Iris pigment epithelial cell (primary cell): ENCODE measurements at places on chromosomes 2 and 18.

DNA sequence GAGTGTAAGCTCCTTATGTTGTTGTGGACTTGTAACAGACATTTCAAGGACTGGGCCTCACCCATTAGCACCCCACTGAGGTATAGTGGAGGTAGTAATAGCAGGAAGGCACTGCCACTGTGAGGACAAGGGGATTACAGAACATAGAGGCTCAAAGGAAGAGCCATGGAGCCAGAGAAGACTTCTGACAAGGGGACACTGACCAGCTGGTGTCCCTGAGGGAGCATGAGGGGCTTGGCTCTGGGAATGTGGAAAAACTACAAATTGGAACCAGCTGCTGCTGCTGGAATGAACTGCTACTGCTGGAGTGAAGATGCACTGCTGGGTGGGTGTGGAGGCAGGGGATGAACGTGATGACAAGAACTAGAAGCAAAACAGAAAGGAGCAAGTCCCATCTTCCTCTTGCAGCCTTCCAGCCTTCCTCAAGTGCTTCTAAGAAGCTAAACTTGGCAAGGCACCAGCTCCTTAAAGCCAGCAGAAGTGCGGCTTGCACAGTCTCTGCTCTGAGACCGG lies 167.3 kb upstream of the NOSTRIN start:
- DNase-seq: peak; percentile 56

GRCh38 chr2:232333361-232334135 lies 45.0 kb upstream of the ALPP start:
- no peak for DNase-seq

GRCh38 chr2:241065355-241065803 lies 36.7 kb downstream of the MTERF4 start:
- no peak for DNase-seq

- DNase-seq: no peak
Observed at GRCh38 chr2:64477037-64477436, 23.1 kb downstream of the LGALSL start.

DNA sequence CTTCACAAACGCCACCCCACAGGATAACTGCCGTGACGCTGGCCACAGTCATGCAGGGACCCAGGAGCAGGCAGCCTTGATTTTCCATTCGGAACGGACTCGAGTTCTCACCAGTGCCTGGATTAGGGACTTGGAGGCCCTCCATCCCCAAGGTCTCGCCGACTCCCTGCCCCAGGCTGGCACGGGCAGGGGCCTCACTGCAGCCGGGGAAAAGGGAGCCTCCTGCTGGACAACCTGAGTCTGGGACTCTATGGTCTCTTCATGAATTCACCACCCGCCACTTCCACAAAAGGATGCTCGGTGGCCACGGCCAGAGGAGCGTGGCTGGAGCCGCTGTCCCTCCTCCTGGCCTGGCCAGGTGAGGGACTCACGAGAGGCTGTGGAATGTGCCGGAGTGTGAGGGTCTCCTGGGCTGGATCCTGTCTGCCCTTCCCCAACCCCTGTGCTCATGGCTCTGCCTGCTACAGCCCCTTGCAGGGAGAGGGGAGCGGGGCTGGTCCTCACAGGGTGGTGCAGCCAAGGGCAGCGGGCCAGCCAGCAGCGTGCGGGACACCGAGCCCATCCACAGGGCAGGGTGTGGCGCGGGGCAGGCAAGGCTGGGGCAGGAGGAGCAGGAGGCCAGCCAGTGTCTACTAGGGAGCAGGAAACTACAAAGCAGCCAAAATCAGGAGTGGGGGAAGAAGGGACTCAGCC lies 42.3 kb downstream of the AQP12A start:
- DNase-seq: peak; percentile 7

- peak; percentile 94 for DNase-seq
Observed at GRCh38 chr2:96260387-96261260, 5.2 kb downstream of the TMEM127 start.

GRCh38 chr18:79805211-79805887 lies 7.6 kb downstream of the KCNG2 start:
- no peak for DNase-seq

GRCh38 chr2:70498054-70498453 lies 55.6 kb downstream of the TGFA start:
- DNase-seq: peak; percentile 4

- DNase-seq: peak; percentile 7
Observed at GRCh38 chr2:105143467-105144151, 97.9 kb upstream of the GPR45 start.

- peak; percentile 42 for DNase-seq
Observed at GRCh38 chr2:73091164-73091563, 19.7 kb upstream of the SFXN5 start.

GRCh38 chr2:66721776-66722175 lies 286.9 kb downstream of the MEIS1 start:
- no peak for DNase-seq

- DNase-seq: peak; percentile 7
Observed at GRCh38 chr2:53252115-53252514, 515.5 kb upstream of the CHAC2 start.

GRCh38 chr2:27379836-27380625 lies 503 bp downstream of the ZNF513 start:
- peak; percentile 63 for DNase-seq

GRCh38 chr2:43123028-43123427 lies 103.4 kb downstream of the ZFP36L2 start:
- no peak for DNase-seq
